HAP-1 (cell line): ENCODE measurements at places on chromosomes 7 and 10.

DNA sequence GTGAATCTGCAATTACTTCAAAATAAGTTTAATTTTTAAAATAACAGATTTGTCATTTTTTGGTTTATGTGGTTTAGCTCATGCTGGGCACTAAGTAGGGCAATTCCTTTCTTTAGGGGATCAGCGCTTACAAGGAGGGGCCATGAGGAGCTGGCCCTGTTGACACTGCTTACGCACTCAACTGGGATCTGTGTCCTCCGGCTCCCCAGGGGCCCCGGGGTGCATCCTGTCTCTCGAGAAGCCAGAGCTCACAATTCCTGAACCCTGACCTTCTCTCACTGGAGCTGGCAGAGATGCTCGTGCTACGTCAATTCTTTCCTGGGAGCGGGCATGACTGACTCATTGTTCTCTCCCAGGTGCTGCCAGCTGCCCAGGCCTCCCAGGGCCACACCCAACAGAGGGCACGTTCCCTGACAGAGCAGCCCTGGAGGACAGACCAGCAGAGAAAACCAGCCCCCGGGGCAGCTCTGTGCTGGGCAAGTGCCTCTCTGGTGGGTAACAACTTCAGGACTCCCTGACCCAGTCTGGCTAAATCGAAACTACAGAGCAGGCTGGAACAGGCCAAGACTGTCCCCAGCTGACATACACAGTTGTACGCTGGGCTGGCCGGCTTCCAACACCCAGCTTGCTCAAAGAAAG lies 36.8 kb downstream of the CTBP2 start:
- DNase-seq, result no peak

DNA sequence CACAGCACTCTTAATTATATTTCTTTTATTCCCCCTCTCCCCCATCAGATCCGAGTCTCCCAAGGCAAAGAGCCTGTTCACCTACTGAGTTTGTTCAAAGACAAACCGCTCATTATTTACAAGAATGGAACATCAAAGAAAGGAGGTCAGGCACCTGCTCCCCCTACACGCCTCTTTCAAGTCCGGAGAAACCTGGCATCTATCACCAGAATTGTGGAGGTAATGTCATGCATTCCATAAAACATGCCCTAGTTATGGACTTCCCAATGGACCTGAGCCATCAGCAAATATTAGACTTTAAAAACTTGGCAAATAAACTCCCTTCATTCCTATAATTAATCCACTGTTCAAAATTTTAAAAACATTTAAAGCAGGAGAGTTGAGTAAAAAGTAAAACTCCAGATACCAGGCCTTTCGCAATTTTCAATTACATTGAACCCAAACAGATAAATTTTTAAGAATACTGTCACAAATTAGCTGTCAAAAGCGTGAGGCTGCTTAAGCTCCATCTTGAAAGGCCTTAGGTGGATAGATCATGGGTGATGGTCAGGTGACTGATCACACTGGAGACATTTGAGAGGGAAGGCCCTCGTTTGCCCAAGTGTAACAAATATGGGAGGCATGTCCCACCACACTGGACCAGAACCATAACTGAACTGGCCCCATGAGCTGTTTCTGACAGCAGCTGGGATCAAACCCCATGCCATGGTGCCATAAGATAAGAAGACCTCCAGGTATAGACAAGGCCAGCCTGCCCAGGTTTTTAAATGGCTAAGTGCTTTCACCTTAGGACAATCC lies 46.9 kb upstream of the ARL4A start:
- DNase-seq, result no peak

DNA sequence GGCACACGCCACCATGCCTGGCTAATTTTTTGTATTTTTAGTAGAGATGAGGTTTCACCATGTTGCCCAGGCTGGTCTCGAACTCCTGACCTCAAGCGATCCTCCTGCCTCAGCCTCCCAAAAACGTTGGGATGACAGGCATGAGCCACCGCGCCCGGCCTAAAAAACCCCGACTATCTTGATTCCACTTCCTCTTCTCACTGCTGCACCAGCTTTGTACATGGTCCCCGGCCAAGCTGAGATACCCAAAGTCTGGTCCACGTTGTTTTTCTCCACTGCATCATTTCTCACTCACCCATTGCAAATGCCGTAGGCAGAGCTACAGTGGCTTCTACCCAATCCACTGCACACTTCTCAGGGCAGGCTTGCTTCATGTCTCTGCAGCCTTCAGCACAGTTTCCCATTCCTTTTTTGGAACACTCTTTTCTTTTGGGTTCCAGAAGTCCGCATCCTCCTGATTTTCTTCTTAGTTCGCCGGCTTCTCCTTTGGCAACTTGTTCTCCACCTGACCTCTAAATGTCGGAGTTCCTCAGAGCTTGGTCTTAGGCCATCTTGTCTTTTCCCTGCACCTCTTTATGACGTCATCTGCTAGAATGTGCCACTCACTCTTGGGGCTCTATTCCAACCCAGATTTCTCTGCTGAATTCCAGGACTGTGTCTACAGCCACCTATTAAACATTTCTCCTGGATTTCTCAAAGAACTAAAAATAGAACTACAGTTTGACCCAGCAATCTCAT lies 6.0 kb upstream of the GNB2 start:
- no peak for DNase-seq

DNA sequence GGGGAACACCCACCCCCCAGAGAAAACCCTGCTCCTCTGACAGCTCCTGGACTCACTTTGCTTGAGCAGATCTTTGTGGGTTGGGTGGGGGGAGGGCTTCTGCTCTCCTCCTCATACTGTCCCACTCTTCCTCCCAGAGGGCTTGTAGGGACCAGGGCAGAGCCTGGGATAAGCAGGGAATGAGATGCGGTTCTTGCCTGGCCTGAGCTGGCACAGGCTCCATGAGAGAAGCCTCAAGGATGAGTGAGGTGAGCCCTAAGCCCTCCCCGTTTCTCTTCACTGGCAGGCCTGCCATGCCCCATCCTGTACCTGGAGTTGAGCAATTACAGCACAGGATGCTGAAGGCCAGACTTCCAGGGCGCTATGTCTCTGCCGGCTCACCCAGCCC lies 134.7 kb downstream of the ADAM12 start:
- DNase-seq, result no peak

DNA sequence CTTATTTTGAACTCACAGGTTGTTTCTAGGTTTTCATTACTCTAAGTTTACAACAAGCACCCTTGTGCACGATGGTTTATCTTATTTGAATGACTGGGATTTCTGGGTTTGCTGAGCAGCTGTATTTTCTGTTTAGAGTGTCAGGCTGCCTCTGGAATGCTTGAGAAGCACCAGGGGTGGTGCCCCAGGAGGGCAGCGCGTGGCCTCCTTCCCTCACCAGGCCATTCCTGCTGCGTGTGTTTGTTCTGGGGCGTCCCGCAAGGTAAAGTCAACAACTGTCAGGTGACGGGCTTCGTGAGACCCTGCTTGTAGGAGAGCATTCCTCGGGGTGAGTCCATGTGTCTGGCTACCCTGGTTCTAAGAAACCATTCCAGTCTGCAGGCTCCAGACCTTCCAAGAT lies 54.9 kb downstream of the FAM171A1 start:
- no peak for DNase-seq

- no peak for DNase-seq
These were observed 5.3 kb downstream of the NFKB2 start for GRCh38 chr10:102400598-102401341.

GRCh38 chr10:76009531-76009930 lies 578.1 kb downstream of the LRMDA start:
- DNase-seq, result no peak

DNA sequence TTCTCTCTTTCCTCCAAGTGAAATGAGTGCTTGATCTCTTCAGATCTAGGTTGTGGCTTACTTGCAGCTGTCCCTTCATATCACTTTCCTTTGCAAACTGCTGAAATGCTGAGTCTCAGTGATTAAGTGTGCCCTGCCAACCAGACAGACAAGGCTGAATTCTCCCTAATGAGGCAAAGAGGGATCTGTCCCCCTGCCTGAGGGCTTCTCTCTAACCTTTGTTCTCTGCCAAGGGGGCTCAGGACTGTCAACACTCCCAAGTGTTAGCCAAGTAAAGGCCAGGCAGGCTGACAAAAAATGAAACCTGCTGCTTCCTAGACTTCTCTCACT lies at the start of gene MSS51:
Gene MSS51, minus strand, starts transcription at position 24 of the 330 bp plus-strand sequence. CDS start 5,277 bp downstream, outside the sequence.
- DNase-seq, result no peak

- no peak for DNase-seq
These were observed 222.9 kb upstream of the AGK start for GRCh38 chr7:141328290-141328689.

GRCh38 chr10:27192284-27192683 lies 37.1 kb downstream of the MASTL start:
- no peak for DNase-seq

GRCh38 chr7:158415316-158415715 lies 172.3 kb downstream of the PTPRN2 start:
- DNase-seq, result no peak

DNA sequence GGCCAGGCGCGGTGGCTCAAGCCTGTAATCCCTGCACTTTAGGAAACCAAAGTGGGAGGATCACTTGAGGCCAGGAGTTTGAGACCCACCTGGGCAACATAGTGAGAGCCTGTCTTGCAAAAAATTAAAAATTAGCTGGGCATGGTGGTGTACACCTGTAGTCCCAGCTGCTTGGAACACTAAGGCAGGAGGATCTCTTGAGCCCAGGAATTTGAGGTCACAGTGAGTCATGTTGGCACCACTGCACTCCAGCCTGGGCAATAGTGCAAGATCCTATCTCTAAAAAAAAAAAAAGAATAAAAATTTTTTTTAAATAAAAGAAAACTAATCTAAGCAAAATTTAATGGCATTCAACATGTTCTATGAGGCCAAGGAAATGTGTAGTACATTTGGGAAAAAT lies 44.9 kb upstream of the UBN2 start:
- DNase-seq, result no peak

DNA sequence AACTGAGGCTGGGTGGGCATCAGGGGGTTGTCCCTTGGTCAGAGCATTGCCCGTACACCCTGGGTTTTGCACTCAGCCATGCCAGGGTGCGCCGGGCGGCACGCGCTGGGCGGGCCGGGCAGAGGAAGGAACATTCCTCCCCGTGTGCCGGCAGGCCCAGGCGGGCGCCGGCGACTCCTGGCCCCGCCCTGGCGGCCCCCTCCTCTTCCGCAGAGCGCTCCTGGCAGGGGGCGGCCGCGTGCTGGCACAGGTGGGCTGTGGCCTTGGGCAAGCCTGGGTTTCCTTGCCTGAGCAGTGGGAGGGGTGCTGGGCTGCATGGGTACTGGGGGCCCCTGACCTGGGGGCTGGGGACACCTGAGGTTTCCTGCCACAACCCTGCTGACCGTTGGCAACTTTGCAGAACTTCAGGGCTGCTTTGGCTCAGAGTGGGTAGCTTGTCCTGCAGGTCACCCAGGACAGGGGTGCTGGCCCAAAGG lies 3.9 kb downstream of the LFNG start:
- no peak for DNase-seq

DNA sequence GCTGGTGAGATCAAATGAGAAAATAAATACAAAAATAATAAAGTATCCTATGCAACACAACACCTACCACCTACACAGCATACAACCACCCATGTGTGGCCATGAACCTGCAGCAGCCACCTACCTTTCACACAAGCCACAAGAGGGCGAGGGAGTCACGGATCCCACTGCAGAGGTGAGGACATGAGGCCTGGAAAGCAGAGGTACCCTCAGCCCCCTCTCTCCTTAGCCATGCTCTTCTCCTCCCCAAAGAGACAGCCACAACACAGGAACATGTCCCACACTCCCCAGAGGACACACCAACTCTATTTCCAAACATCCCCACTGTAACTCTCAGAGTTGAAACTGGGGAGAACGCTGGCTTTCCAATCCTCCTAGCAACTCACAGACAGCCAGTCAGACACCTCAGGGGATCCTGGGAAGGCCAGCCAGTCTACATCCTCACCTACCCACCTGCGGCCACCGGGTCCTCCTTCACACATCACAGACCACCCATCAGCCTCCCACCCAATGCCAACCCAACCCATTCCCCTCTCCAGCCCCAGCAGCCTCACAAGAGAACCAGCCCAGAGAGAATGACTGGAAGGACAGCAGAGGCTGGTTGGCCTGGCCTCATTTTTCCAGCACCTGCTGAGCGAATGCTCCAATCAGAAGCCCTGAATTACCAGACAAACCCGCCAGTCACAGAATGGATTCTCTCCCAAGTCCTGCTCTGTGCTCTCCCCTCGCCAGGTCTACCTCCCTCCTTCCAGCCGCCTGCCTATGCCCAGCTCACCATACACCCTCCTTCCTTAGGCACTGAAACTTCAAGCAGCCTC lies 18.4 kb downstream of the DLG5 start:
- no peak for DNase-seq

DNA sequence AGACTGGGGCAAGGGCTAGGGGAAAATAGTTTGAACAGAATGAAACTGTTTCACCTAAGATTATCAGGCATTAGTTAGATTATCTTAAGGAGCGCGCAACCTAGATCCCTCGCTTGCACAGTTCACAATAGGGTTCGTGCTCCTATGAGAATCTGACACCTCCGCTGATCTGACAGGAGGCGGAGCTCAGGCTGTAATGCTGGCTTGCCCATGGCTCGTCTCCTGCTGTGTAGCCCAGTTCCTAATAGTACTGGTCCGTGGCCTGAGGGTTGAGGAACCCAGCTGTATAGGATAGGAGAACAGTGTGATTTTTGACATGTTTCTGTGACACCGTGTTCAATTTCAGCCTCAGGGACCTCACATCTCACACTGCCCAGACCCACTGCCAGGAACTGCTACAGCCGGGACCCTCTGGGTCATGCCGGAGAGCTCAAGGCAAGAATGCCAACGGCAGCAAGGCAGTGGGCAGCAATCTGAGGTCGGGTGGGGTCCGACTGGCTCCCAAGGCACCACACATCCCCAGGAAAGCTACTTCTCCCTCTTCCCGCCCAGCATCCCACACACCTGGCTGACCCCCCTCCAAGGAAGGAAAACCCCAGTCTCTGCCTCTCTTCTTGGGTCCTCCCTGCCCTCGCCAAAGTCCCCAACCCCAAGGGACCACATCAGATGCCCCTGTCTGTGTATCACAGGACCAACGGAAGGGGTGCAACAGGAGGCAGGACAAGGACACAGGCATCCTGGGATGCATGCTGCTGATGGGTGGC lies 31.7 kb downstream of the CAMK2B start:
- DNase-seq, result peak; percentile 8

GRCh38 chr7:85475071-85475470 lies 288.2 kb upstream of the SEMA3D start:
- no peak for DNase-seq

DNA sequence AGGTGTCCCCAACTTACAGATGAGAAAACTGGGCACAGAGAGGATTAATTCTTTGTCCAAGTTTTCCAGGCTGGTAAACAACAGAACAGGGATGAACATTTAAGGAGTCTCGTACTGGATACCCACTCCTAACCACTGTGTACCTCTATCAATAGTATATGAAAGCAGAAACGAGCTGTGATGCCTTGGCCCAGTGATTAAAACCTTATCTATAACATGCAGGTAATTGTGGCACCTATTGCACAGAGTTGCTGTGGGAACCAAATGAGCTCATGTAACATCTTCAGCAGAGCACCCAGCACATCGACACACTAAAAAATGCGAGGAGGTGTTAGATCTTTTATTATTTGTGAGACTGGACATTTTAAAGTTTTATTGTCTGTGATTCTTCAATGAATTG lies 1.6 kb downstream of the TMEM273 start:
- no peak for DNase-seq
